Activated naive CD4-positive, alpha-beta T cell (primary cell): ENCODE measurements at places on chromosomes 2 and 18.

- DNase-seq = no peak
Measured at GRCh38 chr2:179051250-179051649, 1.3 kb upstream of the CCDC141 start.

DNA sequence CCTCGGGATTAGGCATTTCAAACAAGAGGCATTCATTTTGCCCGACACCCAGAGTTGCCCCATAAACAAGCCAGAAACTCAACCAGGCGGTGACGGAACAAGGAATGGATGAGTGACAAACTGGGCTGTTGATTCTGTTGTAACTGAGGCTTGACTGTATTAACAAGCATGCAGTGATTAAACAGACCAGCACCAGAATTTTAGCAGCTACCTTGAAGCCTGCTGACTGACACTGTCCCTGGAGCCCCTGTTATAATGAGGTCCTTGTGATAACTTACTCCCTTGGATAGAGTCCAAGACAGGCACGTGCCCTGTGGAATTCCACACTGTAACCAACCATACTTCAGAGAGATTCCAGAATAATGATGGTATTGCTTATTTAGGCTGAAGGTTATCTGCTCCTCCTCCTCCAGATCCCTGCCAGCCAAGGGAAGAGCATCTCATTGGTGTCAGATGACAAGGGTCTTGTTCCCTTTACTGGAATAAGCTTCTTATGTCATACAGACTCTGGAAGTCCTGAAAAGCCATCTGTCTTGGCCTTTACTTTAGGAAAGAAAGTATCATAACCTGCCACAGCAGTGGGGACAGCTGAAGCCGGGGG is 97.1 kb upstream of the RMDN2 start:
- DNase-seq = no peak

DNA sequence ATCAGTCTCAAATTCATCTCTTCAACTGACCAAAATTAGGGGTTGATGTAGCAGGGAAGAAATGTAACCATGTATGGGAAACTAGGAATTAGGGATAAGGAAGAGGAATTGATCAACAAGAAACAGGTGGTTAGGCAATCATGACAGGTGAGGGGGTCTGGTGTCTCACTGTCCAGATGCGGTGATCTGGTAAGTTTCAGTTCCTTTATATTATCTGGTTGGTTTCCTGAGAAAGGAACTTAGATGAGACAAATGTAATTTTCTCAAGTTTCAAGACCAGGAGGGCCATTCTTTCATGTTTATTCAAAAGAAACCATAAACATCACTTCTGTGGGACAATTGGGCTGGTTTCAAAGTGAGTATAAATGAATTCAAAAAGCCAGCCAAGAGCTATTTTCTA is 306.2 kb upstream of the KCNJ3 start:
- no peak for DNase-seq

- DNase-seq = no peak
Measured at GRCh38 chr2:54818226-54818625, 94.8 kb downstream of the EML6 start.

GRCh38 chr2:19062370-19062769 is 296.1 kb downstream of the OSR1 start:
- DNase-seq = no peak

- DNase-seq = no peak
Measured at GRCh38 chr2:85761512-85761944, 7.7 kb downstream of the ATOH8 start.

DNA sequence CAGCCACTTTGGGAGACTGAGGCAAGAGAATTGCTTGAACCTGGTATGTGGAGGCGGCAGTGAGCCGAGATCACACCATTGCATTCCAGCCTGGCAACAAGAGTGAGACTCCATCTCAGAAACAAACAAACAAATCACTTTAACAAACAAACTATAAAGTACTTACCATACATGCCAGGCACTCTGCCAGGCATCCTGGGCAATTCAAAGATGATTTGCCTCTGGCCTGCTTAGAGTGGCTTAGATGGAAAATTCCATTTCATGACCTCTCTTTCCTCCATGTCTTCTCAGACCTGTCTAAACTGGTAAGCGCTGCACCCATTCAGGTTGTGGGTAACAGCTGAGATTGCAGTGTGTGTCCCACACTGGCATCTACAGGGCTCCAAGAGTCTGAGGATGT is 273.2 kb downstream of the BCL2 start:
- DNase-seq = no peak

DNA sequence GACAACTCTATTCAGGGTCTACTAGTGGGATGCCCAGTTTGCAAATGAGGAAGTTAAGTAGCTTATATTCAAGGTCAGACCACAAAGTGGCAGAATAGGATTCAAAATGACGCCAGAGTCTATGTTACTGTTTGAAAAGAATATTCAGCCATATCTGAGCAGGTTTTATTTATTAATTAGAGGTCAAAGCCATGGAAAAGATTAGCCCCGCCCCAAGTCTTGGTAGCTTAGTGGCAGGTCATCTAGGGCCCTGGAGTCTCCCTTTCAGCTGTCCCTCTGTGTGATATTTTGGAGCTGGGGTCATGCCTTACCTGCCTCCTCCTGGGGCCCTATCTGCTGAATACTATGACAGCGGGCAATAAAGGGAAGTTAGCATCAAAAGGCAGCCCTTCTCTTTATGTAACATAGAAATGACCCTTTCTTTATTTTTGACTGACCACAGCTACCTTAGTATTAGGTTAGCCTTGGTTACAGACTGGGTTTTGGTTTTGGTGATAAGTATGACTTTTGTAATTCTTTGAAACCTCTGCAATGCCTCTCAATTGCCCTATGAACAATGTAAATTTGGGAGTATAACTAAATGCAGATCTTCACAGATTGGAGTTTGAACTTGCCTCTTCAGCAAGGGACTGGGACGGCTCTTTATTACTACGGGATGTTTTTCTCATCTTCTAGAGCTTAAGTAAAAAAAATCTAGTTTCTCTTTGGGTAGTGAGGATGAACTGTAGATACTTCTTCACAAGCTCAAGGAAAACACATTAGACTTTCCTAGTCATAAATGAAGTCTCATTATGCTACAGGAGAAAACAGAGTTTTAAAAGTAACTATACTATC is 153.0 kb upstream of the ITGA4 start:
- no peak for DNase-seq

DNA sequence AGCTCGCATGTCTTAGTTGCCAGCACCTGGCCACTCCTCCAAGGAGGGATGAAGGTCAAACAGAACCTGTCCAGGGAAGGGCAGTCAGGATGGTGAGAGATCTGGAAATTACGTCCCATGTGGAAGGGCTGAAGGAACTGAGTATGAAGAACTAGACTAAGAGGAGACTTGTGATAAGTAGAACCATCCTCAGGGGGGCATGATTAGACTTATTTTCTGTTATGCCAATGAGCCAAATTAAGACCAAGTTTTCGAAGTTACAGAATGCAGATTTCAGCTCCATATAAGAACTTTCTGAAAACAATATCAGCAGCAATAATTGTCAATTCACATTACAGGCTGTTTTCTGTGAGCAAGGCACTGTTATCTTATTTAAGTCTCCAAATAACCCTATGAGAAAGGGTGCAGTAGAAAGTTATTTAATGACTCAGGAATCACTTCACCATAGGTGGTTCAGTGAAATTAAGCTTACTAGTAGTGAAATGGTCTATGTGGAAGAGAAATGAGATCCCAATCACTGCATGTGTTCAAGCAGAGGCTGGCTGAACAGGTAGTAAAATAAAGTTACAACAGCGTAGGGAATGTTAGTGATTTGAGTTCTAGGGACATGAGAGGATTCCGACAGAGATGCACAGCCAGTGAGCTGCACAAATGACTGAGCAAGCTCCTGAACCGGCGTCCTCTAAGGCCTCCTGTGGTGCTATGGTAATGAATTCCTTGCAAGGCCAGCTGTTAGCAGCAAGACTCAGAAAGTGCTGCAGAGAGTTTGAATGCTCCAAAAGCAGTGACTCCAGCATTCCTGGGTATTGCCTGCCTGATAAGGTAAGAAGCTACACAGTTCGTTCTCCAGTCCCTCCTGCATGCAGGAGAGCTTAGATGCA is 4.5 kb upstream of the DYM start:
- DNase-seq = no peak

DNA sequence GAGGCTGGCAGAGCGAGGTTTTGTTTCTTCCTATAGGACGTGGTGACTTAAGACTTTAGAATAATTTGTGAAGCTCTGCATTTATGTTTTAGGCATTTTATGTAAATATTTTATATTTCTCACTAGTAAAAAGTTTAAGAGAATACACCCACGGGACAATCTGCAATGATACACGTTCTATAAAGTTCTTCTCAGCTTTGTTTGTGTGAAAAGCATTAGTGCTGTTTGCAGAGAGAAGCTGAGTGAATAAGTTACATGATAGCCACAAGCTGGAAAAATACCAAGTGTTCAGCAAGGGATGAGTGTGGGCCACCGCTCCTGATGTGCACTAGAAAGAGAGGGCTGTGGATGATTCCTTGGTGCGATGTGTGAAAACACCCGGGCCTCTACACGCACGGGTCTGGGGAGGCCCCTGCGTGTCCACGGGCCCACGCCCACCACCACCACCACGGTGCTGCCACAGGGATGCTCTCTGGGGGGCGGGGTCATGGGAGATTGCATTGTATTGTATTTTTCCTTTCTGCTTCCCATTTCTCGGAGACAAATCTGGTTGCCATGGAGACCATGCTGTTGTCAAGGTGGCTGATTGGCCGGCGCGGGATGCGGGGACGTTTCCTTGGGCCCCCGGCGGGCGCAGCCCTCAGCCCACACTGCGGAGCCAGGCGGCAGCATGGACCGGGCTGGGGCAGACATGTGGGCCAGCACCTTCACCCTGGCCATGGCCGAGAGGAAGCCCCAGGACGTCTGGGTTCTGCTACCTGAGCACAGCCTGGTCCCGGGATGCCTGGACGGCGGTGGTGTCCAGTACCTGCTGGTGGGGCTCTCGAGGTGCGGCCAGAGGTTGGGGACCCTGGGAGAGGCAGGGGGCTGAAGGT is at the start of gene RTP5:
TSS of gene RTP5 (plus strand) at position 643 of the 875 bp plus-strand sequence. CDS start at position 671, 28 bp downstream.
- no peak for DNase-seq

DNA sequence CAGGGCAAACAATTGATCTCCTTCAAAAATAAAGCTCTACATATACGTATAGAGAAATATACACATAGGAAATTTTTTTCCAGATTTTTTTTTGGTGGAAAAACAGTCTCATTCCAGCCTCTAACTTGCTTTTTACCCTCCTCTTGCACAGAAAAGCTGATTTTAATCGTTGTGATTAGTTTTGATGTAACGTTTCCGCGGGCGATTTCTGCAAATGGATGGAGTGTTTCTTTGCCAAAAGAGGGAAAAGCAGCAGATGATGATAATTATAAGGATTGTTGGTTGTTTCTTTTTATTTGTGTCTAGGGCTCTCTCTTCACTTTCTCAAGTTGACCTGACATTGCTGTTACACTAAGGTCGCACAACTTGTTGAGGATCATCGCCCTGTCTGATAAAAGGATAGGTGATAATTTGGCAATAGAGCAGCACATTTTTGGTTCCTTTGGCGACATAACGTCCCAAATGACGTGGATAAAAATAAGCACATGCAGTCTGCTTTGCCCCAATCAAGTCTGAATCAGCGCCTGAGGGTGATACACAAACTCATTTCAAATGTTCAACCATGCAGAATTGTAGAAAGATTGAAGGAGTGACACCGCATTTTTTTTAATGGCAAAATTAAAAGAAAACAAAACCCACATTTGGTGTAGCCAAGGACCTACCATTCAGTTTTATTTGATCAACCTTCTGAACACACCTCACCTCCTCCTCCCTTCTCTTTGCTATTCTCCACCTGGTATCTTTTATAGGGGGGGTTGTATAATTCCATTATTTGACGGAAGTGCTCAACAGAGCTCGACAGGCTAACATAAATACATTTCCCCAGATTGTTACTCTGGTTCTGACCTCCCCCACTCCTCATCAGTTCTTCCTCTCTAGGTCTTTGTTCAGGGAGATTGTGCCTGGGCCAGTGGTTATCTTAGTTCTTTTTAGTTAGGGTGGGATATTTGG is 109.6 kb upstream of the KCTD1 start:
- no peak for DNase-seq

- no peak for DNase-seq
Measured at GRCh38 chr2:38075507-38076151, at the start of gene CYP1B1. CYP1B1 (minus strand) TSS chr2:38076151; CDS start chr2:38075388, 763 bp downstream.

DNA sequence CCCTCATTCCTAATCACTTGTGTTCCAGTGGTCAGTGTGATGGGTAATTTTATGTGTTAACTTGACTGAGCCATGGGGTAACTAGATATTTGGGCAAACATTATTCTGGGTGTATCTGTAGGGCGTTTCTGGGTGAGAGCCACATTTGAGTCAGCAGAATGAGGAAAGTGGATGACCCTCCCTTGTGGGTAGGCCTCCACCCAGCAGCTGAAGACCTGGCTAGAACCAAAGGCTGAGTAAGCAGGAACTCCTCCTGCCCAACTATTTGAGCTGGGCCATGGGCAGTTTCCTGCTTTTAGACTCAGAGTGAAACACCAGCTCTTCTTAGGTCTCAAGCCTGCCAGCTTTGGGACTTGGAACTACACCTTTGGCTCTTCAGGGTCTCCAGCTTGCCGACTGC is 141.8 kb downstream of the ACKR3 start:
- no peak for DNase-seq

DNA sequence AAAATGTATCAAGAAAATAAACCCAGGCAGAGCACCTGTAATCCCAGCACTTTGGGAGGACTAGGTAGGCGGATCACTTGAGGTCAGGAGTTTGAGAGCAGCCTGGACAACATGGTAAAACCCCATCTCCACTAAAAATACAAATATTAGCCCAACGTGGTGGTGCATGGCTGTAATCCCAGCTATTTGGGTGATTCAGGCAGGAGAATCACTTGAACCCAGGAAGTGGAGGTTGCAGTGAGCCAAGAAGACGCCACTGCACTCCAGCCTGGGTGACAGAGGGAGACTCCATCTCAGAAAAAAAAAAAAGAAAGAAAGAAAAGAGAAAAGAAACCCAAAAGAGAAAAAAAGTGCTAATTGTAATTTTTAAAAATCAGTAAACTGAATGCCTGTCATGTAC is 41.4 kb downstream of the DDX18 start:
- no peak for DNase-seq

DNA sequence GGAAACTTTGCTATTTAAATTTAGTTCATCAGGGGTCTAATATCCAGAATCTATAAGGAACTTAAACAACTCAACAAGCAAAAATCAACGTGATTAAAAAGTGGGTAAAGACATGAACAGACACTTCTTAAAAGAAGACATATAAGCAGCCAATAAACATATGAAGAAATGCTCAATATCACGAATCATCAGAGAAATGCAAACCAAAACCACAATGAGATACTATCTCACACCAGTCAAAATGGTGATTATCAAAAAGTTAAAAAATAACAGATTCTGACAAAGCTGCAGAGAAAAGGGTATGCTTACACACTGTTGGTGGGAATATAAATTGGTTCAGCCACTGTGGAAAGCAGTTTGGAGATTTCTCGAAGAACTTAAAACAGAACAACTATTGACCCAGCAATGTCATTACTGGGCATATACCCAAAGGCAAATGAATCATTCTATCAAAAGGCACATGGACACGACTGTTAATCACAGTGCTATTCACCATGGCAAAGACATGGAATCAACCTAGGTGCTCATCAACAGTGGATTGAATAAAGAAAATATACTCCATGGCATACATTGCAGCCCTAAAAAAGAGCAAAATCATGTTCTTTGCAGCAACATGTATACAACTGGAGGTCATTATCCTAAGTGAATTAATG is 189.9 kb downstream of the SLC4A10 start:
- DNase-seq = no peak

GRCh38 chr2:208594642-208595385 is 188.2 kb downstream of the PTH2R start:
- no peak for DNase-seq
